ENCODE measurements at places on chromosomes 6 and 20. TPM values are rescaled to one million over a fixed set of nuclear protein-coding genes. Genes with fewer than 3 reads are reported as not detected.

The ELOVL2 gene
- 7.0 TPM for total RNA-seq

The OR2B6 gene
- not detected for total RNA-seq

The TMEM244 gene
- not detected for total RNA-seq

The GABRR1 gene
- total RNA-seq: not detected

The SPATS1 gene
- total RNA-seq: not detected

The RAET1G gene
- not detected for total RNA-seq

The BPIFB2 gene
- not detected for total RNA-seq

The RNF182 gene
- total RNA-seq: not detected

The SLC17A3 gene
- not detected for total RNA-seq

The MLN gene
- not detected for total RNA-seq

The GNAS-AS1 gene
- 0.32 TPM for total RNA-seq

The CCDC170 gene
- total RNA-seq: under 0.01 TPM

The EDN3 gene
- total RNA-seq: not detected

The TMEM217 gene
- 0.65 TPM for total RNA-seq

The BNIP5 gene
- total RNA-seq: not detected

The OOEP gene
- total RNA-seq: not detected

The ARMH2 gene
- total RNA-seq: not detected

Measured in cardiac atrium fibroblast (primary cell).